ENCODE measurements at places on chromosomes 12 and 14.
A peak's percentile ranks its signal among the peaks of the same experiment; 100 is the strongest.

GRCh38 chr14:23694949-23695663 lies 58.9 kb downstream of the DHRS2 start:
- no peak for DNase-seq

DNA sequence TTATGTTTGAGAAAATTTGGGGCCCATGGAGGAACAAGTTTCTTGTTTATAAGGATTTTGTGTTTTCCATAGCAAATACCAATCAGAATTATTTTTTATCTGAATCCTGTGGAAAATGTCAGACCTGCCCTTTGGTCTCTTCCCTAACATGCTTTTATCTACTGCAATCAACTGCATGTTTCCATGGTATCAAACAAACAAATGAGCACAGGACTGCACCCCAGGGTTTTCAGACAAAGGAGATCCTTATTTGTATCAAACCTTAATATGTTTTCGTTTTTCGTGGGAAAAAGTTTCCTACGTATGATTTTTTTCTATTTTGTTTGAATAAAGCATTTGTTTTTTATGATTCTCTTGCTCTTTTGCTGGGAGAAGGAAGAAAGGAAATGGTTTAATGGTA lies 91.1 kb downstream of the GPR135 start:
- no peak for DNase-seq

GRCh38 chr14:72554994-72555608 lies 338.8 kb downstream of the DPF3 start:
- no peak for DNase-seq

GRCh38 chr12:40597133-40597532 lies 95.1 kb upstream of the CNTN1 start:
- DNase-seq: no peak

DNA sequence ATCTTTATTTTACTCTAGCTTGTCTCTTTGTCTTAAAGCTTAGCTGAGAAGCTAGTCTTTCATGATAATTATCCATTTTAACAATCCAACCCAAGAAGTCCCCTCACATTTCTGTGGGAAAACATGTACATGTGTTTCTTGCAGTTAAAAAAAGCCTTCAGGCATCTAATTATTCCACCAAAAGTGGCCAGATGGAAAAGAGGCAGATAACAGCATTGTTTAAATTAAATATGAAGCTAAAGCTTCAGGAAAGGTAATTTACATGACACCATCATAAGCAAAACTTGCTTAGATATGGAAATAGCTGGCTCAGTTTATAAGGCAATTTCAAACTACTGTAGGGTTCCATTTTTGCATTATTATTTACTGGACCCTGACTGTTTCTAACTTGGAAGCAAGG lies 175.4 kb downstream of the UNC79 start:
- DNase-seq: no peak

- DNase-seq: no peak
Observed at GRCh38 chr14:37140176-37140575, 32.2 kb downstream of the SLC25A21 start.

DNA sequence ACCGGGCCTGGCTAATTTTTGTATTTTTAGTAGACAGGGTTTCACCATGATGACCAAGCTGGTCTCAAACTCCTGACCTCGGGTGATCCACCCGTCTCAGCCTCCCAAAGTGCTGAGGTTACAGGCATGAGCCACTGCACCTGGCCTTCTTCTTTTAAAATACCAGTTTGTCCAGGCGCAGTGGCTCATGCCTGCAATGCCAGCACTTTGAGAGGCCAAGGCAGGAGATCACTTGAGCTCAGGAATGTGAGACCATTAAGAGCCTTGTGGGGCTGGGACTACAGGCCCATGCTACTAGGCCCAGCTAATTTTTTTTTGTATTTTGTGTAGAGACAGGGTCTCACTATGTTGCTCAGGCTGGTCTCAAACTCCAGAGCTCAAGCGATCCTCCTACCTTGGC lies 8.1 kb upstream of the PEBP1 start:
- DNase-seq: no peak

GRCh38 chr14:31937730-31938346 lies 139.3 kb upstream of the ARHGAP5 start:
- DNase-seq: peak; percentile 55

DNA sequence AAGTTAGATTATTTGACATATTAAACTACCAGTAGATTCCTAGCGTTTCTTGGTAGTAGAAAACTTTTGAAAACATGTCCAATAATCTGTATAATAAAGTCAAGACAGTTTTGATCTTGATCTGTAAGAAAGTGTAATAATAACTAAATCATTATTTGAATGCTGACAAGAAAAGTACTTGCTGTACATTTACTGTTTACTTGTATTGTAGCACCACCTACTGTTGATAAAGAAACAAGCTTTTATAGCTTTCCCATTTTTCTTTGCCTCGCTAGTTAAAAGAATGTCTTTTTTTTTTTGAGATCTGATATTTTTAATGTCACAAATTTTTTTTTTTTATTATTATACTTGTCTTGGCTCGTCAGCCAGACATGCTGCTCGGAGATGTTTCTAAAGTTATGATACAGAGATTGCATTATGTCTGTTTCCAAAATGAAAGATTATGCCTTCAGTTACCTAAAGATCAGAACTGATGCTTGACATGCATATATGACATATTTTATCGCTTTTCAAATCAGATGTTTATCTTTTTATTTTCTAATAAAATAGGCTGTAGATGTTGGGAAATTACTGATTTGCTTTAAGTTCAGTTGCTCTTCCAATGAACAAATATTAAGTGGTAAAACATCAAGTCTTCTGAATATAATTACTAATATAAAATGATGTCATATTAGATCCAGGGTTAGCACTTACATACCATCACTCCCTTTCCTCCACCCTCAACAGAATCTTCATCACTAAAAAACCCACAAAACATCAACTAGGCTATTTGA lies 140.5 kb downstream of the AKAP6 start:
- DNase-seq: no peak

DNA sequence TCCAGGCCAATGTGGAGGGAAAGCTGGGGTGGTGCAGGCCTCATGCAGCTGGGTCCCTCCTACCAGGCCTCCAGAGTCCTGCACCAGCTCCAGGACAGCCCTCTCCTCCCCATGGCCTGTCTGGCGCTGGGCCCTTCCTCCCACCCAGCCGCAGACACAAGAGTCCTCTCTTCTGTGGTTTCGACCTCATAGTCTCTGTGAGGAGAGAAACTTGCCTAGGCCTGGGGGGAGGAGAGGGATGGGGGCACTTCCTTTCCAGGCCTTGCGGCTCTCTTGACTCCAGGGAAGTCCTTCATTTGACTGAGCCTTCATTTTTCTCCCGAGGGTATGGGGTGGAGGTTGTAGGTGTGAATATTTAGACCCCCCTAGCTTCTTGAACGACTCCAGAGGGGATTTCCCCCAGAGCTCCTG lies 2.3 kb downstream of the MMP14 start:
- peak; percentile 34 for DNase-seq

DNA sequence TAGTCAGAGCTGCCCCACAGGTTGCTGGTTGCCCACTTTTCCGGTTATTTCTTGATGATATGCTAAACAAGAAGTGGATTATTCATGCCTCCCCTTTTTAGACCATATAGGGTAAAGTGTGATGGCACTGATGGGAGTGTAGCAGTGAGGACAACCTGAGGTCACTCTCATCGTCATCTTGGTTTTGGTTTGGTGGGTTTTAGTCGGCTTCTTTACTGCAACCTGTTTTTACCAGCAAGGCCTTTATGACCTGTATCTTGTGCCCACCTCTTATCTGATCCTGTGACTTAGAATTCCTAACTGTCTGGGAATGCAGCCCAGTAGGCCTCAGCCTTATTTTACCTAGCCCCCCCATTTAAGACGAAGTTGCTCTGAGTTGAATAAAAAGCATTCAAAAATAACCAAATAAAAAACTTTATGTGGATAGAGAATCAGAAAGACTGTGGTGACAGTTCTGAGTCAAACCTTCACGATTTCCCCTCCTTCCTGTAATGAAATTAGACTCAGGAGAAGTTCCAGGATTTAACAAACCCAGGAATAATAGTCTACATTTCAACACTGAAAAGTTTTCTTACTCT lies 144.2 kb downstream of the PAWR start:
- DNase-seq: no peak

DNA sequence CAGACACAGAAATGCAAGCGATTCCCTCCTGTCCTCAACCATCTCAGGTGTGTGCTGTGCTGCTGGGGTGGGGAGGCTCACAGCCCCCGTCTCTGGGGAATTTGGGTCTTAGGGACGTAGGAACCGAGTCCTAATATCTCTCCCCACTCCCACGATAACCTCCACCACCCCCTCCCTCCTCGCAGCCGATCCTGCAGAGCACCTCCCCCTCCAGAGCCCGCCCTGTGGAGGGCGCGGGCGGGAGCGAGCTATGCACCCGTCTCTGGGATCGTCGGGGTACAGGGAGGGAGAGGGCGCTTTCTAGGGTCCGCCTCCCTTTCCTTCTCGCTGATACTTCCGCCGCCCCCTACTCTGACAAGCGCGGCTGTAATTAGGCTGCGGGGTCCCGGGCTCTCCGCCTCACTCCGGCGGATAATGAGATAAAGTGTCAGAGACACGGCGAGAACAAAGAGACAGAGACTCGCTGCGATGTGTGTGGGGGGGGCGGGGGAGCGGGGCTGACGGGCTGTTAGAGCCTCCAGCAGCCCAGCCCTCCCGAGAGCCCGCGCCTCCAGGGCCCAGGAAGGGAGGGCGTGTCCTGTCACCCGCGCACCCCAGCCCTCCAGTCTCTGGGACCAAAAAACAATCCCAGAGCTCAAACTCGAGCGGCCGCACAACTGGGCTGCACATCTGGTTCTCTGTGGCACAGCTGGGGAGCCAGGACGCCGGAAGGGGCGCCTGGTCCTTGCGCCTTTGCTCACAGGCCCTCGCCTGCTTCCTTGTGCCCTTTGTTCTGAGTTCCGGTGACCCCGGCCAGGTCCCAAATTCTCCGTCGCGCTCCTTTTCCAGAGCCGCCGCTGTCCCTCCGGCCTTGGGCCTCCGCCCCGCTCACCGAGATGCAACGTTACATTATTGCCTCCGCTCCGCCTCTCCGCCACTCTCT lies 8.7 kb downstream of the SHMT2 start:
- DNase-seq: no peak

DNA sequence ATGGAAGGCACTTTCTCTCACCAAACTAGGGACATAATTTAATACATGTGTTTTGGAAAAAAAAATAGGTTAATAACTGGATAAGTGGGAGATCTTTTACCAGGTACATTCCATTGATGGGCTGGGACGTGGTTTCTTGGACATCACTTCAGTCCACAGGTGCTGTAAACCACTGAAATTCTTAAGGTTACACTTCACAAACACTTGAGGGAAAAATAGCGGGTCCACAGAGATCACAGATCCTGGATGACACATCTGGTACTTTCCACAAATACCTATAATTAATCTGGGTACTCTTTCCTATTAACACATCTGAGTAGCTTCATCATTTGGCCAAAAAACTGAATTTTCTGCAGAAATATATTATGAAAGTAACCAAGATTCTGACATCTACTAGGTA lies 85.0 kb downstream of the POLR3B start:
- no peak for DNase-seq

GRCh38 chr14:97138801-97139200 lies 341.6 kb downstream of the VRK1 start:
- no peak for DNase-seq

- no peak for DNase-seq
Observed at GRCh38 chr12:103207936-103208335, 250.5 kb downstream of the ASCL1 start.

DNA sequence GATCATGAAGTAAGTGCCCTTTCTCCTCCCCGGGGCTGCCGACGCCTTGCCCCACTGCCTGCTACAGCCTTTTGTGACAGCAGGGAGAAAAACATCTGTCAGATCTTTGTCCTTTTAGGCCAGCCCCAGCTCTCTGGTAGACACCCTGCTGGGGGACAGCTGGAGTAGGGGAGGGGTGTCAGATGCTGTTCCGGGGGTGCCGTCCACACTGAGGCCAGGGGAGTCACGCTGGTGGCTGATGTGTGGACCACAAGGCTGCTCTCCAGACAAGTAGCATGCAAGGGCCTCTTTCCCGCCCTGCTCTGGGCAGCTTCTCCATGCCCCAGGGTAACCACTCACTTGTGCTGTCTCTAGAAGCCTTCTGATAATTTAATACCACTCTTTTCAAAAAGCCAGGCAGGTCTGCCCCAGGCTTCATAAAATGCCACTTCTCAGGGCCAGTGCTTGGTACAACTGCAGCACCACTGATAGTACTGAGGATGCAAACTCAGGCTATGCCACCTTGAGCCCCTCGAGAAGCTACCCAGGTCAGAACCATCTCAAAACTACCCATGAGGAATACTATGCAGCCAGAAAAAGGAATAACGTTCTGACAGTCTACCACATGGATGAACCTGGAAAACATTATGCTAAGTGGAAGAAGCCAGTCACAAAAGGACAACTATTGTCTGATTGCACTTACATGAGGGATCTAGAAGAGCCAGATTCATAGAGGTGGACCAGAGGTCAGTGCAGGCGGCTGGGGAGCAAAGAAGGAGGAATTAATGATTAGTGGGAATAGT lies 66.0 kb upstream of the RIN3 start:
- no peak for DNase-seq

DNA sequence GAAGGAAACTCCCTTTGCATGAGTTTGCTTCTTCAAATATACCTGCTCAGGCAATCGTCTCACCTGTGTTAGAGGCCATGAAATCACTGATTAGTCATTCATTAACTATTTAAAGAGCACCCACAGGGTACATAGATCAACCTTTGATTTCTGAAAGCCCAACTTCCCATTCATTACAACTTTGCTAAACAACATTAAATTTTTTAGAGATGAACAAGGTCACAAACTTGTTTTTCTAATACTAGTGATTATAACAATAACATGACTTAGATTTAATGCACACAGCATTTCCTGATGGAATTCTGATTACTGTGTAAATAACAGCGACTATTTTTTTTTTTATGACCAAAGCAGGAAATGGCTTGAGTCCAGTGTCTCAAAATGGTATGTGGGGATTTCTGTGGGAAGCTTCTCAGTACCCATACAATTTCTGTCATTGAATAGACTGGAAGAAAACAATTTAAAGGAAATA lies 5.4 kb upstream of the ERO1A start:
- DNase-seq: no peak

DNA sequence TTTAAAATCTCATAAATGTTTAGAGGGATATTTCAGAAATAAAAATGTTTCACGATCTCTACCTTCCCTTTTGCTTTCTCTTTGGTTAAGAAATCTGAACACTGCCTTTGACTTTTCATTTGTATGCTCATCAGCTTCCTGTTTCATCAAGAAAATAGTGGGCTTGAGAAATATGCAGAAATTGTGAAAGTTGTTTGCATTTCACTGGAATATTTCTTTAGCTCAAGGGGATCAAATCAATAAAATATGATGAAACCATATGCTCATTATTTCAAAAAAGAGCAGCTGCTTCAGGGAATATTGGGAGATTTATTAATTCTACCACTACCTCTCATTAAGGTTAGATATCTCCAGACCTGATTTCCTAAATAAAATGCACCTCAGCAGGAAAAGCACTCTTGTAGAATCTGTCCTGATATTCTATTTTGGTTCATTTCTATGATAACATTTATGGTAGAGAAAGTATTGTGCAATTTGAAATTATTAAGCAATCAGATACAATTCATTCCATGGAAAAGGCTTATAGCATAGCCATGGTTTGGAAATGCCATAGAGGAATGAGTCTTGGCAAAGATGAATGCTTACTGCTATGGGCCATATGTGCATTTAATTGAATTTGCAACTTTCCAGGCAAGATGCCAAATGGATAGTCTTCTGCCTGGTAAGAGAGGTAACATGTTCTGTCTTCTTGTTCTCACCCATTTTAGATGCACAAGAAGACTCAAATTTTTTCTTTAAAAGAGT lies 212.6 kb upstream of the SLC16A7 start:
- no peak for DNase-seq
